ENCODE measurements at places on chromosomes 5 and 9.

DNA sequence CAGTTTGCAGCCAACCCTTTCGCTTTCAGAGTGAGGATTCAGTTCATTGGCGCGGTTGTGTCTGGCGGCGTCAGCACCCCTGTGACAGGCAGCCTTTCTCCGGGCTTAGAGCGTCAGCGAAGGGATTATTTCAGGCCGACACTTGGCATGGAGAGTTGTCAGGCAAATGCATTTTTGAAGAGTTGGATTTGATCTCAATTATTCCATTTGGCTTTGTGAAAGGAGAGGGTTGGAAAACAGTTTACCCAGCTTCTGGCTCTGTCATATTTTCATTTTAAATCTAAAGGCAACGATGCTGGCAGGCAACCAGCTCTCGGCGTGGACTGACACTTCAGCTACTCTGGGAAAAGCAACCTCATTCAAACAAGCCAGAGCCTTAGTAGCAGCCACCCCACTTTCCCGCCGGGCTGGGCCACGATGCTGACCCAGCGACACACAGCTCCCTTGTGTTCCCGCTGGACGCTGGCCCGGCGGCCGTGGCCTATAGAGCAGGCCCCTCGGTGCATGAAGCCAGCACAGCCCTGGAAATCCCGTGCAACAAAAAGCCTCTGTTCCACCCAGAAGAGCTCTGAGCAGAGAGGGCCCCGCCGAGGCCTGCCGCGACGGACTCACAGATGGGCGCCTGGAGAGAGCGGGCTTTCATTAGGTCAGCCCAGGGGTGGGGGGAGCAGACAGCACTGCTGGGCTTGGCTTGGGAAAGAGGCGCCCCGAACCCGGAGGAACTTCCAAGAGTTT, 28.9 kb upstream of the LPCAT1 start:
- no peak for DNase-seq

DNA sequence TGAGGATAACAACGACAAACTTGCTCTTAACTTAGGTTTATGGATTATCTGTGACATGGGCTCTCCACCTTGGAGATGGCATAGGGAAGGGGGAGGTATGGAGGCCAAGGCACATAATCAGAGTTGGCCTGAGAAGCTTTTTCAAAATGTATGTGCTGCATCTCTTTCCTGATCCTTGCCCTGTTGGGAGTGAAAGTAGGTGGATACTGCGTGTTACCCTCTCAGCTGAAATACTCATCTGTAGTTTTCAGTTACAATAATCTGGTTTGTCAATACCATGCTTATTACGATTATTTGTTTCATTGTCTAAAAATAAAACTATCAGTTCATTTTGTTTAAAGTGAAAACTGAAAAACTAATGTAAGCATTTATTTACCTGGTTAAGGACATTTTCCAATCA, 86.7 kb downstream of the SLC44A1 start:
- DNase-seq, result no peak

GRCh38 chr5:107607671-107608345, 62.9 kb downstream of the EFNA5 start:
- DNase-seq, result no peak

- no peak for DNase-seq
These were observed 3.5 kb upstream of the MYMK start for GRCh38 chr9:133528001-133528875.

- no peak for DNase-seq
These were observed 101.6 kb downstream of the NREP start for GRCh38 chr5:111655169-111655924.

GRCh38 chr5:157470631-157471030, 10.6 kb downstream of the NIPAL4 start:
- no peak for DNase-seq

GRCh38 chr5:147223343-147223742, 11.5 kb upstream of the STK32A start:
- DNase-seq, result no peak

DNA sequence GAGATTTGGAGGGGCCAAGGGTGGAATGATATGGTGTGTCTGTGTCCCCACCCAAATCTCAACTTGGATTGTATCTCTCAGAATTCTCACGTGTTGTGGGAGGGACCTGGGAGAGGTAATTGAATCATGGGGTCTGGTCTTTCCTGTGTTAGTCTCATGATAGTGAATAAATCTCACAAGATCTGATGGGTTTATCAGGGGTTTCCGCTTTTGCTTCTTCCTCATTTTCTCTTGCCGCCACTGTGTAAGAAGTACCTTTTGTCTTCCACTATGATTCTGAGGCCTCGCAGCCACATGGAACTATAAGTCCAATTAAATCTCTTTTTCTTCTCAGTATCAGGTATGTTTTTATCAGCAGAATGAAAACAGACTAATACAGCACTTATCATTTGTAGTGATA, 29.5 kb upstream of the SPIN1 start:
- no peak for DNase-seq

DNA sequence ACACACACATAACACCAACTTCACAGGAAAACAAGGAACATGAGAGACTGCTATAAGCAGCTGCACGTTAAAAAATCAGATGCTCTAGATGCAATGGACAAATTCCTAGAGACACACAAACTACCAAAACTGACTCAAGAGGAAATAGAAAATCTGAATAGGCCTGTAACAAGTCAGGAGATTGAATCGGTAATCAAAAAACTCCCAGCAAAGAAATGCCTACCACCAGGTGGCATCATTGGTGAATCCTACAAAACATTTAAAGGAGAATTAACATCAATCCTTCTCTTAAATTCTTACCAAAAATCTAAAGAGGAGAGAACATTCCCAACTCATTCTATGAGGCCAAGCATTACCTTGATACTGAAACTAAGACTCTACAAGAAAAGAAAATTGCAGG, 54.9 kb downstream of the NDST1 start:
- DNase-seq, result no peak

- DNase-seq, result no peak
These were observed 250.3 kb downstream of the TUSC1 start for GRCh38 chr9:25427898-25428297.

DNA sequence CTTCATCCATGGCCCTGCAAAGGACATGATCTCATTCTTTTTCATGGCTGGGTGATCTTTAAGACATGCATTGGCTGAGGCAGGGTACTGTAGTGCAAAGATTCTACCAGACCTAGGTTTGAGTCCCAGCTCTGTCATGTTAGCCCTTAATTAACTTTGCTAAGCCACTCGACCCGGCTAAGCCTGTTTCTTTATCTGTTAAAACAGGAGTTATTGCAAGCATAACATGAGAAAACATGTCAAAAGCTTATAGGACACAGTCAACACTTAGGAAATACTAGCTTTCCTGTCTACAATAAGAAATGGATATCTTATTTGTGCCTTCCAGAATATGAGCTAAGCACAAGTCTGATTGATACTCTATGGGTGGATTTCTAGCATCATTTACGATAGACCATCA, 92.6 kb downstream of the RASEF start:
- DNase-seq, result no peak

DNA sequence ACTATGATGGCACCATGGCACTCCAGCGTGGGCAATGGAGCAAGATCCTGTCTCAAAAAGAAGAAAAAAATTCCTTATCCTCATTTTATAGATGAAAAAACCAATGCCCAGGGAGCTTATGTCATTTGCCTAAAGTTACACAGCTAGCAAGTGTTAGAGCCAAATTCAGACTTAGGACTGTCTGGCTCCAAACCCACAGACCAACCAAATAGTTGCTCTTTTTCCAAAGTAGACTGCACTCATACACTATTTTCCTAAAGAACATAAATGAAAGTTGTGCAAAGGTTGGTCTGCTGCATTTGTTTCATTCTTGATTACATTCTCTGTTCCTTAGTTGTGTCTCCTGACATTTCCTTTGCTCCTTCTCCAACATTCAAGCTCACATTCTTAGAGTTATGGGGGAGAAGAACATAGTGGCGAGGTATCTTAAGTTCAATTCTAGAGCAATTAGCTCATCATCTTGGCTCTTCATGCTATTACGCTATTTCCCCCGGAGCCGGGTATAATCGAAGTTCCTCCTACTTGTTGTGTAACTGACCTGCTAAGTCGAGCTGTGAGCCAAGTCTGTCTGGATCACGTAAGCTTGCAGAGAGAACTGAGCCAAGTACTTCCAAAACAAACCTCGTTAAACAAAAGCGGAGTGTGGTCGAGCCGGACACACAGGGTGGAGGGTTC, 138.3 kb downstream of the RFK start:
- no peak for DNase-seq
